Hippocampal formation (tissue), 2 donors: ENCODE measurements at places on chromosomes 1 and 21.
A peak's percentile ranks its signal among the peaks of the same experiment; 100 is the strongest.

DNA sequence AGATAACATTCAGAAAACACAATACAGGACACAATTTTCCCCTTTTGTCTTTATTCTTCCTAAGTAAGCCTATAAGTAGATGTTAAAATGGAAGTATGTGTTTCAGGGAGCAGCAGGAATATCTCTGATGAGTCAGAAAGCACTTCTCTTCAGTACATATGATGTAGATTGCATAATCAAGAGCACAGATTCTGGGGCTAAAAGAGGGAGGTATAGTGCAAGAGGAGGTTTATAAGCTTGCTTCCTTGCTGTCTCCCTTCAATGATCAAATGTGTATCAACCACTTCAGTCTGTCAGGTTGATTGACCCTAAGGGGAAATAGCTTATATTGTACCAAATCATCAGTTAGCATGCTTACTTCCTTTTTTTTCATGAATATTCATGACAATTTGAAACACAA lies 822.8 kb downstream of the BRINP3 start:
- no peak for DNase-seq

DNA sequence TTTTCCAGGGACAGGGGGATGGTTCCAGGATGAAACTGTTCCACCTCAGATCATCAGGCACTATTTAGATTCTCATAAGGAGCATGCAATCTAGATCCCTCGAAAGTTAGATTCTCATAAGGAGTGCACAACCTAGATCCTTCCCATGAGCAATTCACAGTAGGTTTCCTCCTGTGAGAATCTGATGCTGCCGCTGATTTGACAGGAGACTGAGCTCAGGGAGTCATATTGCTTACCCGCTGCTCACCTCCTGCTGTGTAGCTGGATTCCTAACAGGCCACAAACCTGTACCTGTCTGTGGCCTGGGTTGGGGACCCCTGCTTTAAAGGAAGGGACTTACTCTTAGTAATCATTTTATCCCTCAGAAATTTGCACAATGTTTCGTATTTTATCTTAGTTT lies 9.3 kb downstream of the CTH start:
- DNase-seq = no peak

GRCh38 chr1:229352975-229353374 lies 10.1 kb upstream of the CCSAP start:
- DNase-seq = no peak

GRCh38 chr1:22643381-22643780 lies at the start of gene C1QC:
Gene C1QC, plus strand, starts transcription at chr1:22643633. Its CDS starts 391 bp downstream, at chr1:22644024.
- peak; percentile 34 for DNase-seq

GRCh38 chr1:78619446-78619802 lies 824 bp upstream of the IFI44L start:
- DNase-seq = peak; percentile 23

DNA sequence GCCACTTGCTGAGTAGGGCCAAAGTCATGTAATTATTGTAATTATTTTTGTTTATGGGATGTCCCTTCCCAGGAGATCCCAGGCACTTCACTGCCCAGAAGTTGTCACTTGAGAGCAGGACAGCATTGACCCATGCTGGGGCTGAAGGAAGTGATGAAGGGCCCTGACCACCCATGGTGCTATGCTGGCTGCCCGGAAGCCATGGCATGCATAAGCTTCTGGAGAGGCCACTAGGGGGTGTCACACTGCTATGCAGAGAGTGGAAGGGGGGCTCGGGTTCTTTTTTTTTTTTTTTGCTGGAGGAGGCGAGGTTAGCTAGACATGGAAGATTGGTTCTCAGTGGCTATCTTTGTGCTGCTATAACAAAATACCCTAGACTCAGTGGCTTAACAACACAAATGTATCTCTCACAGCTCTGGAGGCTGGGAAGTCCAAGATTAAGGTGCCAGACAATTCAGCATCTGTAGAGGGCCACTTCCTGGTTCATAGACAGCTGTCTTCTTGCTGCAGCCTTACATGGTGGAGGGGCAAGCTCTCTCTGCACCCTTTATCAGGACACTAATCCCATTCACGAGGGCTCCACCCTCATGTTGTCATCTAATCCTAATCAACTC lies 84.9 kb downstream of the CNIH3 start:
- DNase-seq = no peak

GRCh38 chr1:31760471-31761470 lies 3.4 kb downstream of the ADGRB2 start:
- DNase-seq = no peak

DNA sequence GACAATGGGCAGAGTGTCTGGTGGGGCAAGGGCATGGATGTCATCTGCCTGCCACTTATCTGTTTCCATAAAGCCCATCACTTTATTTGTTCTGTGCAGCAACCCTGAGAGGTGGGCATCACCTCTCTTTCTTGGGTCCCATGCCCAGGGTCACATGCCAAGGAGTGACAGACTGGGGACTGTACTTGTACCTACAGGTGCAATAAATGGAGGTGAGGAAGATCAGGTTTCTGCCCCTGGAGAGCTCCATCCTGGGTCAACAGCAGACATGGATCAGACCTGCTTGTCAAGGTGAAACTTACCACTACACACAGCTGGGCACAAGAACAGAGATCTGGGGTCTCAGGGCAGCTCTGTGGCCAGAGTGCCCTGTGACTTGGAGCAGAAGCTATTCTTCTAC lies 18.4 kb upstream of the PRDM16 start:
- DNase-seq = no peak

DNA sequence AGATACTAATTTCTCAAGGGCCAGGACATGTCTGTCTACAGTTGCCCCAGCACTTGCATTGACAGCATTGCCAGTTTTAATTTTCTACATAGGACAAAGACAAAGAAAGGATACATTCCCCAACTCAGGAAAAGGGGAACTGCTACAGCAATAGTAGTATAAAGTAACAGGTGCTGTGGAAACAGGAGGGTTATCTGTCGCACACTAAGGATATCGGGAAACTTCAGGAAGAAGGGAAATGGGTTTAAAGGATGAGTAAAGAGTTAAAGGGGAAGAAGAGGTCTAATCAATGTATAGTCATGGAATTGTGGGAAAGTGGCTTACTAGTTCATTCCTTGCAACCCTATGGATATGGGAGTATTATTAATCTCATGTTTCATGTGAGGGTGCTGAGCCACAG lies 16.2 kb downstream of the SYNC start:
- no peak for DNase-seq

DNA sequence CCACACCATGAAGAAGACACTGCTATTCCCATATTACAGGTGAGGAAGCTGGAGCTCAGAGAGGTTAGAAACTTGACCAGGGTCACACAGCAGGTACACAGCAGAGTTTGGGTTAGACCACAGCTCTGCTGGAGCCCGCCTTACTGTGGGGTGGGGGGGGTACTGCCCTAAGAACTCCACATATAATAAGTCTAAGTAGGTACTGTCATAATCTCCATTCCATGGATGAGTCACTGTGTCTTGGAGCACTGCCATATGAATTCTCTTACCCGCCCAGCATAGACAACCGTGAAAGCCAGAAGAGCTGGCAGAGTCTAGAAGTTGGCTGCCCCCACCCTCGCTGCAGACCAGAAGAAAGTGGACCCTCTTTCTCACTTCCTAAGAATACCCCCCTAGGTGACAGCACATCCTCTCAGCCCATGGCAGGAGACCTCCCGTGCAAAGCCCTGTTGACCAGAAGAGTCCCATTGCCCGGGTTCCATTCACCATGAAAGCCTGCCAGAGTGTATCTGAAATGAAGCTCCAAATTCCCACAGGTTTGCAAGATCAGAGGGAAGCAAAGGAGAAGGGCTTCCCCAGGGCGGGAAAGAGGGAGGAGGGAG lies 5.2 kb upstream of the PLA2G2D start:
- DNase-seq = no peak

- DNase-seq = no peak
Observed at GRCh38 chr21:33369586-33369985, 33.6 kb upstream of the IFNGR2 start.

GRCh38 chr1:29521438-29521715 lies 285.1 kb downstream of the PTPRU start:
- DNase-seq = no peak

- DNase-seq = peak; percentile 22
Observed at GRCh38 chr1:229461032-229461668, 27.3 kb upstream of the ACTA1 start.

- no peak for DNase-seq
Observed at GRCh38 chr1:193201021-193201420, 14.6 kb upstream of the B3GALT2 start.

DNA sequence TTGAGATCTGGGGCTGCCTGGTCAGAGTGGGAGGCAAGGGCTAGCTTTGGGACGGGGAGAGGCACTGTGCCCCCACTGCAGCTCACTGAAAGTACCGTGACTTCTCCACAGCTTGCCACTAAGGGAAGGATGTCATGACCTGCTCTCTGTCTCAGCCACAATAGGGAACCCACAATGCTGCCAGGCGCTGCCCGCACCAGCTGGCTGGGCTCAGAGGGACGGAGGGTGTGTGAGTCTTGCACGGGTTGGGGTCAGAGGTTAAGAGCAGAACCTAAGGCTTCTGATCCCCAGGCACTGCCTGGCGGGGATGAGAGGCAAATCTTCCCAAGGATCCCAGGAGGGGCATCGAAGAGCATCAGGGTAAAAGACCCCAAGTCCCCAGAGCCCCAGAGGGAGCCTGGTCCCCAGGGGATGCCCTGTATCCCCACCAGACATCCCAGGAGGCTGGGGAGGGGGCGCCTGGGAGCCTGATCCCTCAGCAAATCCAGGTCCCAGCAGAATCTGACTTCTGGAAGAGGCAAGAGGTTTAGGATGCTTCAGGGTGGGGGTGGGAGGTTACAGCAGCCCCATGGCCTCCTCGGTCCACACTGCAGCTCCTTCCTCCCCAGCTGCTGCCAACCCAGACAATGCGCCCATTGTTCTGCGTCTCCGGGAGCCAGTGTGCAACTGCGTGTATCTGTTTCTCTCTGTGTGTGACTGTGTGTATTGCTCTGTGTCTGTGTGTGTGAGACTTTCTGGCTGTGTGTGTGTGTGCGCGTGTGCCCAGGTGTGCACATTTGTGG lies 2.0 kb upstream of the MARCKSL1 start:
- DNase-seq = peak; percentile 86

GRCh38 chr21:30081506-30081905 lies 85.1 kb downstream of the CLDN17 start:
- DNase-seq = no peak

DNA sequence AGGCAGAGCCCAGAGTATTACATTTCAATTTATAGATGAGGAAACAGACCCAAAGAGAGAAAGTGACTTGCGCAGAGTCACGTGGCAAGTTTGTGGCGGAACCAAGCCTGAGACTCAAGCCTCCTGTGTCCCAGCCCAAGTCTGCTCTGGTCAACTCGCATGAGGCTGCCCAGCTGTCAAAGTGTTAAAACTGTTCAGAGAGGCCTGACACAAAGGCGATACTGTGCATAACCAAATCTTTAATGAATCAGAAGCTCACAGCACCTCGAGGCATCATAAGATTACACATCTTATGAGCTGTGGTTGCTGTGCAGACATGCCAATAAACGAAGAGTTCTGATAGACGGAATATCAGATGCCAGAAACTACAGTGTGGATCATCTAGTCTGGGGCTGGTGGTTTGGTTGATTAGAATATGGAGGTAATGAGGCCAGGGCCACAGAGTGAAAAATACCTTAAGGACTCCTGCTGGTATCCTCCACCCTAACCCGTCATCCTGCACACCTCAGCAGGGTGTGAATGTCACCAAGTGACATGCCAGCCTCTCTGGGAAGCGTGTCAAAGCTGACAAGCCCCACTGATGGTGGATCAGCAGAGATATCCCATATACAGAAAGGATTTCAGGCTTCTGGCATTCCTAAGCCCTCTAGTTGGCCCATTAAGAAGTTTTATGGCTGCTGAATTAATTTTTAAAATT lies 42.2 kb downstream of the TNNT2 start:
- no peak for DNase-seq
